ENCODE measurements at places on chromosomes 7 and 10.
A peak's percentile ranks its signal among the peaks of the same experiment; 100 is the strongest.

- DNase-seq, result no peak
These were observed 54.5 kb upstream of the PDZD8 start for GRCh38 chr10:117429643-117430265.

DNA sequence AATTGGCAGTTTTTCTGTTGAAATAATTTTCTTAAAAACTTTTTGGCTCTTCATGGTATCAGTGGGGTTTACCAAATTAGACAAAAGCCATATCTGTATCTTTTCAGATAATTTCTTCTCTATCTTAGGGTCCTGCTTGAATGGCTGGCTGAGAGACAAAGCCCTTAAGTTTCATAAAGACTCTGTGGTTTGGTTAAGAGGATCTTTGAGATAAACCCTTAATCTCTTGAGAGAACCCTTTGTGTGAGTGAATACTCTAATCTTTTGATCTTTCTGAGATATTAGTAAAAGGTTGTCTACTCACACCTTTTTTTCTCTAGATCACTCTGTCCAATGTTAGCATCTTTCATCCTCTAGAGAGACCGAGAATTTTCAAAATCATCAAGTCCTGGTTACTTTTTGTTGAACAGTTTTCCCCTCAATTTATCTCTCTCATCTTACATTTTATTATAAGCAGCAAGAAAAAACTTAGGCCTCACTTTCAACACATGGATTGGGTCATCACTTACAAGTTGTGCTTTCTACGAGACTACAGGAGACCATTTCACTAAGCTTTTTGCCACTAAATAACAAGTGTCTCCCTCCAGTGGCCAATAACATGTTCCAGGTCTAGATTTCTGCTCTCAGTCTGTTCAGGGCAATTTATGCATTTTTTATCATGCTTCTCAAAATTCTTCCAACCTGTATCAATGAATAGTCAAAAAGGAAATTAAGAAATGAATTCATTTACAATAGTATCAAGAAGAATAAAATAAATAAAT lies 28.4 kb downstream of the DNAJC9 start:
- DNase-seq, result no peak

- DNase-seq, result peak; percentile 58
These were observed 10.1 kb downstream of the AVPI1 start for GRCh38 chr10:97676770-97677581.

DNA sequence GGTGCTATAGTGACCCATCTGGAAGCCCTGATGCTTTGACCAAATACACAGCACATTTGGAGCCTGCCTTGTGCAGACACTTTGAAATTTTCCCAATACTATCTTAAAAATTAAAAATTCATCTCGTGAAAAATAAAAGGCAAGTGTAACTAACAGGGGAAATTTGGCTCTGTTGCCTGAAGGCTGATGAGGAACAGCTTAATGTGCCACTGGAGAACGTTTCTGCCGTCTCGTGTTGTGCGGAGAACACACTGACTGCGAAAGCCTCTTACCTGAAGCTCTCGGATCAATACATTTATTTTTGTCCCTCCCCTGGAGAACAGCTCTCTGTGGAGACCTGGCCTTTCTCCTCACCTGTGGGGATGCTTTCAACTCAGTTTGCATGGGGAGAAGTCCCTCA lies 77.2 kb upstream of the CHST15 start:
- DNase-seq, result no peak

GRCh38 chr7:38195804-38196595 lies 18.0 kb downstream of the STARD3NL start:
- DNase-seq, result no peak

- DNase-seq, result no peak
These were observed 24.0 kb downstream of the TMEM209 start for GRCh38 chr7:130181263-130181605.
